NCI-H2081 treated with DMSO at 0.1 percent for 48 hours (cell line): ENCODE measurements at places on chromosomes 3 and 15.

DNA sequence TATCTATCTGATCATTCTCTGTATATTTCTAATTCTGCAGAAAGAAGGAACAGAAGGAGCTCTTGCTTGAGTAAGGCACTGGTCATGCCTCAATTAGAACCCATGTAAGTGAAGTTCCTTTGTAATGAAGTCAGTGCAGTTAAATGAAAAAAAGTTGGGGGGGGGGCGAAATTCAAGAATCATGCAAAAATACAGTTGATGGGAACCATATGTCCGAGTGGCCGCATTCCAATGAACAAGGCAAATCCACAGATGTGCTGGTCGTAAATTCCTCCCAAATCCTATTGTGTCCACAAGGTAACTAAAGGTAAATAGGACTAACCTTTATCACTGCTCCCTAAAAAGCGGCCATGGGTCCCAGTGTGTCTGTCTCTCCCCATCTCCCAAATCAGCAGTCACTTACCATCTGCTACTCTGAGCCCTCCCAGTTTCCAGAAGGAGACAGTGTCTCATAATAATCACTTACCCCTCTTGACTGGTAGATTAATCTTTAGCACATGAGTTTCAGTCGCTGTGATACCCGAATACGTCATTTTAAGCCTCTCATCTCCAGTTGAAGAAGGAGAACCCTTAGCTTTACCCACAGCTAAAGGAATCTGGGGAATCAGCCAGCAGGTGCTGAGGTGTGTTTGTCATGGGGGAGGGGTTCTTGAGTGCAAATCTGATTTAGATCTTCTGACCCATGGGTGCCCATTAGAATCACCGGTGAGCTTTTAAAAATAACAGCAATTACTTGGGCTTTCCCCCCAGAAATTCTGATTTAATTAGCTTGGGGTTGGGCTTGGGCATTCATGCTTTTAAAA, 56.3 kb upstream of the EPHB3 start:
- DNase-seq: no peak

- DNase-seq: no peak
These were observed 109.7 kb upstream of the GALNT15 start for GRCh38 chr3:16064642-16065414.

GRCh38 chr15:75723171-75723846, 10.7 kb upstream of the CSPG4 start:
- DNase-seq: no peak

GRCh38 chr15:37873336-37873735, 61.1 kb upstream of the TMCO5A start:
- DNase-seq: no peak

- DNase-seq: no peak
These were observed 257.7 kb upstream of the PEX5L start for GRCh38 chr3:180294282-180295027.

- DNase-seq: no peak
These were observed 3.9 kb downstream of the TSC22D2 start for GRCh38 chr3:150411976-150412375.

- no peak for DNase-seq
These were observed 131.6 kb downstream of the STAC start for GRCh38 chr3:36511791-36512486.

GRCh38 chr3:116230431-116231020, 214.8 kb downstream of the LSAMP start:
- no peak for DNase-seq

GRCh38 chr3:16917256-16917935, 32.6 kb downstream of the PLCL2 start:
- no peak for DNase-seq

GRCh38 chr15:48062148-48062872, 58.5 kb upstream of the SLC24A5 start:
- DNase-seq: peak; percentile 54

- no peak for DNase-seq
These were observed 1.9 kb upstream of the PLA1A start for GRCh38 chr3:119595639-119596334.

DNA sequence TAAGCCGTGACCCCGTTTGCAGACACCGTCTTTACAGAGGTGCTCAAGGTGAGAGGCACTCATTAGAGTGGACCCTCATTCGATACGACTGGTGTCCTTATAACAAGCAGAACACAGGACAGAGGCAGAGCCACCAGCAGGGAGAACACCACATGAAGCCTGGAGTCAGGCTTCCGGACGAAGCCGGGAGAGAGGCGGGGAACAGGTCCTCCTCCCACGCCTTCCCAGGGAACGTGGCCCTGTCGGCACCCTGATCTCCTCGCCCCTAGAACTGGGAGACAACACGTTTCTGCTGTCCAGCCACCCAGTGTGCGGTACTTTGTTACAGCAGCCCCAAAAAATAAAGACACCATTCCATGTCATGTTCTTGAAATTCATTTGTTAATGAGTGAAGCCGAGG, 33.6 kb downstream of the ZDHHC19 start:
- no peak for DNase-seq

DNA sequence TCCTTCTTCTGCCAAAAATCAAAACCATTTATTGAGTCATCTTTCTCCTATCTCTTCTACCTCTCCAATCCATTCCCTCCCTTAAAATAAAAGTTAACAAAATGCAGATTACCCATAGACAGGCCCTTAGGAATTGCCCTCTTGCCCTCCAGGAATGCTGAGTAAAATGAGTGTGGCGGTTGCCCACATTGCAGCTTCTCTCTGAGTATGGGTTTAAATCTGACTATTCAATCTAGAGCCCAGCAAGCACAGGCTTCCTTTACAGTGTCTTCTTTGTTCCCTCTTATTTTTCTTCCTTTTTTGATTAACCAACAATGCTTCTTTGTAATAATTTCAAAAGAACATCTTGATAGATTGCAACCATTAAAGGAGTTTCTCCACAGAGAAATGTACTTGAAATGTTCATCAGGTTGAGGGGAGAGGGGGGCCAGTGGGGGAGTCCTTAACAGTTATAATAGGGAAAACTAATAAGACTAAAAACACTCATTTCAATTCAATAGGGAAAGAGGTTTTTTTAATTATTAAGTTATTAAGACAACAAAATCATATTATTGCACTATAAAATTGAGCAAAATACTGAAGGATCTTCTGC, 135.3 kb upstream of the LMCD1 start:
- no peak for DNase-seq

GRCh38 chr15:88535100-88535499, 11.4 kb downstream of the DET1 start:
- DNase-seq: no peak

DNA sequence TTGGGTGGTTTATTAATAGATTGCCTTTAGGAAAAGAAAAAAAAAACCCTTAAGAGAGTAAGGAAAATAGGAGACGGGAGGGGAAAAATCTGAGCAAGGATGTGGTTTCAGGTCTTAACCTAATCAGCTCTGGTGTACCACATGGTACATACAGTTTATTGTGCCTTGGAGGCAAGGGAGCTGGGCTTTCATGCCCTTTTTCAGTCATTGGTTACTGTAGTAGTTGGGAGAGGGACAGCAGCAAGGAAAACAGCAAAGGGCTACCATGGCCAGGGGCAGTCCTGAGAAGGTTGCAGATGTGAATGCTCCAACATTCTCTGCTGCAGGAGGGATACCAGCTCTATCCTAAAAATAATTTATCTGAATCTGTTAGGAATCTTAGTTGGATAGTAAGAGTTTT, 5.9 kb downstream of the CMC1 start:
- DNase-seq: no peak

GRCh38 chr3:81268526-81268925, 492.9 kb downstream of the GBE1 start:
- no peak for DNase-seq

DNA sequence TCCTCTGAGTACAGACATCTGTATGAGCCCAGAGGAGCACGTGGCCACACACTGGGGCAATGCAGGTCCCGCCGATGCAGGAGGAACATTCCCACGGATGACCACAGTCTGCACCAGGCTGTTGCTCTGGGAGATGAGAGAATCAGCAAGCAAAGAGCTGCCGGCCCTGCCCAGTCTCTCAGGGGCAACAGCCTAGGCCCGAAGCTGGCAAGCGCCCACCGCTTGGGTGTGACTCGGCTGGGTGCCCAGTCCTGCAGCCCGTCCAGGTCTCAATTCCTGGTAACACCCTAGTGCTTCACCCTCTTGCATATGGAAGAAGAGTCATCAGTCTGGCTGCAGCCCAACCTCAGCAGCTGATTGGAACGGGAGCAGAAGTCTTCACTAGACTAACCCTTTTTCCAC, 153.7 kb upstream of the HES1 start:
- no peak for DNase-seq

GRCh38 chr3:188037195-188037718, 116.7 kb upstream of the LPP start:
- DNase-seq: no peak

- no peak for DNase-seq
These were observed 76.2 kb upstream of the CMTM7 start for GRCh38 chr3:32315441-32315840.

DNA sequence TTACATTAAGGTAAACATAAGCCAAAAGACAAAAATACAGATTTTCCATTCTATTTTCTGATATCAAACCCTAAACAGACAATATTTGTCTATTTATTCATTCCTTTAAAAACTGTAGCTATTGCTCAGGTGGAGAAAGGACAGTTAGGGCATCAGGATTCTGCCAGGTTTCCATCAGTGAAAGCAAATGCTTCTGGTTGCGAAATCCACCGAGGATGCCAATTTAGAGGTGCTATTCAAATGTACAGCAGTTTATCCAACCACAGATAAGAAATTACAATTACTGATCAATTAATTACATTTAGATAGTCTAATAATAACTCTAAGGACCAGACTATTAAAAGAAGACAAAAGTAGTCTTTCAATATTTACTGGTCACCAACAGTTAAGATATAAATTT, 3.9 kb downstream of the TOMM70 start:
- DNase-seq: no peak

- no peak for DNase-seq
These were observed 56.5 kb downstream of the DCLK3 start for GRCh38 chr3:36707623-36708409.

- no peak for DNase-seq
These were observed 5.3 kb downstream of the MYZAP start for GRCh38 chr15:57596978-57597377.

DNA sequence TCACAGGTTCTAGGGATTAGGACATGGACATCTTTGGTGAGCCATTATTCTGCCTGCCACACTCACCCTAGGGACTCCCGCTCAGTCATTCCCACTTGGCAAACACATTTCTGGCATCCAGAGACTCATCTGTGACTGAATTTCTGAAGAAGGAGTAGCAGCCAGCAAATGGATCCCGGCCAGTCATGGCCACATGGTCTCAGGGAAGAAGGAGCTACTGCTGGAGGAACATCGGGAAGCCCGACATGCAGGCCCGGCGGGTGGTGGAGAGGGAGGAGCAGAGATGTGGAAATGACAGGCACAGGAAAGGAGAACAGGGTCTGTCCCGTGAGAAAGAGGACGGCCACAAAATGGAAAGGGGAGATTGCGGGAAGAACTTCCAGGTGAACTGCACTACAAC, 65.4 kb downstream of the SEMA5B start:
- no peak for DNase-seq

- no peak for DNase-seq
These were observed 37.3 kb downstream of the ANP32A start for GRCh38 chr15:68783226-68784058.

DNA sequence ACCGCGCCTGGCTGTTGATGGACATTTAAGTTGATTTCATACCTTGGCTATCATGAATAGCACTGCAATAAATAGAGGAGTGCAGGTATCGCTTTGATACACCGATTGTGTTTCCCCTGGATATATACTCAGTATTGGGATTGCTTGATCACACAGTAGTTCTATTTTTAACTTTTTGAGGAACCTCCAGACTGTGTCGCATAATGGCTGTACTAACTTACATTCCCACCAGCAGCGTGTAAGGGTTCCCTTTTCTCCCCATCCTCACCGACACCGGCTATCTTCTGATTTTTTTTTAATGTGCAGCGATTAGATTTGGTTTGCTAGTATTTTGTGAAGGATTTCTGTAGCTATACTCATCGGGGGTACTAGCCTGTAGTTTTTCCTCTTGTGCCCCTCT, 16.0 kb downstream of the RUBCN start:
- DNase-seq: no peak

DNA sequence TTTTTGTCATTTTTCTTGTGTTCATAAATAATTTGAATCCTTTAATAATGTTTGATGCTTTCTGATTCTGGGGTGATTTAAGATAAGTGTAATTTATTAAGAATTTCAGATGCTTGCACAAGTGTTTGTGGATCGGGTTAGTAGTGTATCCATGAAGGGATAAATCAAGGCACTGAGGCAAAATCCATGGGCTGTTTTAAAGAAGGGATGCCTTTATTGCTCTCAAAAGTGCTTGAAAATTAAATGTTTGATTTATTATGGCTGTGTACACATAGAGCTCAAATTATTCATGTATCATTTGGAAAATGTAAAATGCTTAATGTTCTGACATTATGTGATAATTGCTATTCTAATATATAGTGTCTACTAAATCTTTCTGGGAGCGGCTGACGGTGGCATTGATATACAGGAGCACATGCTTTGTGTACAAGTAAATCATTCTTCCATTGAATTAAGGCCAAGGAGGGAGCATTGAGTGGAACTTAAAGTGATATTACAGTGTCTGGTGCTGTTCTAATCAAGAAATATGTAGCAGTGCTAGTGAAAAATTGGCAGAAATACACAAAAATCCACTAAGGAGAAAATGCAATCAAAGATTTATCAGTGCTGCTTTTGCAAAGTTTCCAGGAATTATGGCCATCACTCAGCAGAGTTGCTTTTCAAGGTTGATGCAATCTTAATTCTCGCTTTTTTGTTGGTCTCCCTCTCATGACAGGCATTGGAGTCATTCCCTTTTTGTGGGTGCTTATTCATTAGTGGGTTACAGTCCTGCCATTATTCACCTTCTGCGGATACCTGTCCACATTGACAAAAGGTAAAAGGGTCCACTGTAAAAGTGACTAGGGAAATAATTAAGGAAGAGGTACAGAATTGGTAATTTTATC, 181.6 kb downstream of the MFSD1 start:
- no peak for DNase-seq

DNA sequence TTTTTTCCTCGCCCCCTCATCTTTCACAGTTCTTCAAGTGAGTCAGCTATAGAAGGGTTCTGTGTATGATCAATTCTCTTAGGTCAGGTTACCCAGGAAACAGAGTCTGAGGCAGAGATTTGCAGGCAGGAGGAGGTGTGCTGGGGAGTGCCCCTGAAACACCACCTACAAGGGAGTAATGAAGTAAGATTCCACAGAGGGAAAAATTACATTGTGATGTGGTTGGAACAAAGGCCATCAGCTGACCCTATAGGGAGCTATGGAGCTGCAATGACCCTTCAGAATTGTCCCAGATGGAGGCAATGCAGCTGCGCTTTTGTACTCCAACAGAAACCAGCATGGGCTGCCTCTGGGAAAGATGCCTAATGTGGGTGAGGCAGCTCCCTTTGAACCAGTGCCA, 142.2 kb upstream of the CNTN3 start:
- no peak for DNase-seq
